GM12865 (cell line): ENCODE measurements at places on chromosomes 13 and 19.

DNA sequence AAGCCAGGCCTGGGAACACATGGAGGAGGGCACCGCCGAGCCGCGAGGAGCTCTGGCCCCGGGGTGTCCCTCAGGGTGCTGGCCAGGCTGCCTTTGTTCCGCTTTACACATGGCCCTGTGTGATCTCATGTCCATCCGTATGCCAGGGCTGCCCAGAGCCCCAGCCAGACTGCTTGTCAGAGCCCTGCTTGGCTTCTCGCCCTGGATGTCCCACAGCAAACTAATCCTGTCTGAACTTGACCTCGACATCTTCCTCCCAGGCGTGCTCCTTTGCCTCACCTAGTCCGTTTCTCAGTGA is 14.3 kb downstream of the BCKDHA start:
- no peak for DNase-seq

DNA sequence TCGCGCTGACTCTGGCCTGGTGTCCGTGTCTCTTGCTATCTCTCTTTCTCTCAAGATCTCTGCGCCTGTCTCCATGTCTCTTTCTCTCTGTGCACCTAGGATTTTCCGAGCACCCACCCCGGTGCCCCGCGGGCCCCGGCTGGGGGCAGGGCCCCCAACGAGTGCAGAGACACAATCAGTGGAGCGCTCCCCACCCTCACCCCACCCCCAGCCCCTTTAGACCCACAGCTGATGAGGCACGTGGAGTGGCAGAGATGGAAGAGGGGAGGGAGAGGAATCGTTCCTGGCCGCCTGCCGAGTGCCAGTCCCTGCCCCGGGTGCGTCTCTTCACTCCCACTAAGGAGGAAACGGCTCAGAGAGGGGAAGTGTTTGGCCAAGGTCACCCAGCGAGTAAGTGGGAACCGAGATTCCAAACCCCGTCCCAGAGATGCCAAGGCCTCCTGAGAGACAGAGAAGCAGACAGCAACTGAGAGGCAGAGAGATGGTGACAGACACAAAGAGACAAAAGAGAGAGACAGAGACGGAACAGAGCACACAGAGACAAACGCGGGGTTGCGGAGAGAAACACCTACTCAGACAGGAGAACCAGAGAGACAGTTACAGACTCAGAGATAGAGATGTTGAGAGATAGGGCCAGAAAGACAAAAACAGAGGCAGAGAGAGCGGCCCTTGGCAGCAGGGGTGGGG is 626 bp upstream of the BCL3 start:
- DNase-seq = no peak

DNA sequence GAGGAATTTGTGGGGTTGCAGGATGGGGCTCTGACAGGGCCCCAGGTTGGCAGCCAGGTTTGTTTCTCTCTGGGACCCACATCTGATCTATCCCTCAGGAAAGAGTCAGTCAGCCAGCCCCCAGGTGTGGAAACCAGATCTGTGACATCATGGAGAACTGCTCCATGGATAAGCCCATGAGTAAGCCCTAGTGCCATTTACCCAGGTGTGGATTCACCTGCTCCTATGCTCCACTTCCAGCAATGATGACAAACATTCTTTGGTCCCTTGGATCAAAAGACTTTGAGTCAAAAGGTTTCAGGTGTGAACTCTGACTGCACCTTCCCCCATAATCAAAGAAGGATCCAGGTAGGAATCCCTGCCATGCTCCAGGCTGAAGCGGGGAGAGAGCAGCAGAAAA is 26.9 kb upstream of the IGFL4 start:
- DNase-seq = no peak

- no peak for DNase-seq
Measured at GRCh38 chr19:15296841-15297415, 35.4 kb downstream of the BRD4 start.

GRCh38 chr19:35816262-35816661 is 3.6 kb upstream of the PRODH2 start:
- DNase-seq = no peak

DNA sequence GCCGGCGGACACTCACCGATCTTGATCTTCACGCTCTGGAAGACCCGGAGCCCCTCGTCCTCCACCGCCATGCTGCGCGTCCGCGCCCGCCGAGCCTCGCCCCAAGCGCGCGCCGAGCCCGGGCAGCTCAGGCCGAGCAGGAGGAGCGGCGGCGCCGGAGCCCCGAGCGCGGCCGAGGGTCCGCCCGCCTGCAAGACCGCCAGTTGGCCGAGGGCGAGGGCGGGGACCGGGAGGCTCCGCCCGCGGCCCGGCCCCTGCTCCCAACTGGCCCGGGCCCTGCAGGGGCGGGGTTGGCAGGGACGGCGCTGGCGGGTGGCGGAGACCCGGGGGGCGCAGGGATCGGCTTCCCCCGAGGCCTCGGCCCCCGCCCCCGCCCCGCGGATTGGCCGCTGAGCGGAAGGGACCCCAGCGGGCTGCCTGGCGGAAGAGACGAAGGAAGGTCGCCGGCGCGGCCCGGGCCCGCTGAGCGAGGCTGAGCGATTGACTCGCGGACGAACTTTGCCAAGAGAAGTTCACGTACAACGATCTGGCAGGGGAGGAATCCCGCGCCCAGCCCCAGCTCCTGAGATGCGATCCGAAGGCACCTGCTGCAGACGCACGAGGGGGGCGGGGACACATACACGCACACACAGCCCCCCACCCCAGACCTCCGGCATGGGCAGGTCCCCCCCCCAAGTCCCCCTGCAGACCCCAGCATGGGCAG is at the start of gene RASA3:
RASA3 (minus strand) TSS at position 205 of the 703 bp plus-strand sequence; CDS start at position 71, 134 bp downstream.
- peak; percentile 91 for DNase-seq

DNA sequence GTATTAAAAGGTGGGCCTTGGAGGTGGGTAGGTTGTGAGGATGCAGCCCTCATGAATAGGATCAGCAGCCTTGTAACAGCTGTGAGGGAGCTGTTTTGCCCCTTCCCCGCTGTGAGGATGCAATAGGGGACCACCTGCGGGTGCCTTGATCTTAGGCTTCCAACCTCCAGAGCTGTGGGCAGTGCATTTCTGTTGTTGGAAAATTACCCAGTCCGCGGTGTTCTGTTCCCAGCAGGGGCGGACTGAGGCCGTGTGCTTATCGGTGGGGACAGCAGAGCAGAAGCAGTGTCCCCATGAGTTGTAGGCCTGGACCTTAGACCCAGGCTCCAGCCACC is 54.8 kb upstream of the TEX29 start:
- DNase-seq = no peak

DNA sequence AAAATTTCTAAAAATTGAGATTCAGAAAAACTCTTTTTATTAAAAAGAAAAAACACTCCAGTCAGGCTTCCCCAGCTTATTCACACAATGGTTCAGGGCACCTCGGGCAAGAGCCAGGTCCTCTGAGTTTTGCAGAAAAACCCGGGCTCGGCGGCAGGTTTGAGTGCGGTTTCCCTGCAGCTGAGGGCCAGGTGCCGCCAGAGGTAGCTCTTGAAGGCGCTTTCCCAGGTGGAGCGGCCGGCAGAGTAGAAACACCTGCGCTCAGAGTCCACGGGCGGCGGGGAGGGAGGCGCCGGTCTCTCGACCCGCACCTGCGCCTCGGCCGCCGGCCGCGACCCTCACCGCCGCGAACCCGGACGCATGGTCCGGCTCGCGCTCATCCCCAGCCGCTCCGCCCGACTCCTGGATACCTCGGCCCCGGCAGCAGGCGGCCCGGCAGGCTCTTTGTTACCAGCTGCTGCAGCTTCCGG is 444 bp downstream of the PROSER1 start:
- DNase-seq = no peak

DNA sequence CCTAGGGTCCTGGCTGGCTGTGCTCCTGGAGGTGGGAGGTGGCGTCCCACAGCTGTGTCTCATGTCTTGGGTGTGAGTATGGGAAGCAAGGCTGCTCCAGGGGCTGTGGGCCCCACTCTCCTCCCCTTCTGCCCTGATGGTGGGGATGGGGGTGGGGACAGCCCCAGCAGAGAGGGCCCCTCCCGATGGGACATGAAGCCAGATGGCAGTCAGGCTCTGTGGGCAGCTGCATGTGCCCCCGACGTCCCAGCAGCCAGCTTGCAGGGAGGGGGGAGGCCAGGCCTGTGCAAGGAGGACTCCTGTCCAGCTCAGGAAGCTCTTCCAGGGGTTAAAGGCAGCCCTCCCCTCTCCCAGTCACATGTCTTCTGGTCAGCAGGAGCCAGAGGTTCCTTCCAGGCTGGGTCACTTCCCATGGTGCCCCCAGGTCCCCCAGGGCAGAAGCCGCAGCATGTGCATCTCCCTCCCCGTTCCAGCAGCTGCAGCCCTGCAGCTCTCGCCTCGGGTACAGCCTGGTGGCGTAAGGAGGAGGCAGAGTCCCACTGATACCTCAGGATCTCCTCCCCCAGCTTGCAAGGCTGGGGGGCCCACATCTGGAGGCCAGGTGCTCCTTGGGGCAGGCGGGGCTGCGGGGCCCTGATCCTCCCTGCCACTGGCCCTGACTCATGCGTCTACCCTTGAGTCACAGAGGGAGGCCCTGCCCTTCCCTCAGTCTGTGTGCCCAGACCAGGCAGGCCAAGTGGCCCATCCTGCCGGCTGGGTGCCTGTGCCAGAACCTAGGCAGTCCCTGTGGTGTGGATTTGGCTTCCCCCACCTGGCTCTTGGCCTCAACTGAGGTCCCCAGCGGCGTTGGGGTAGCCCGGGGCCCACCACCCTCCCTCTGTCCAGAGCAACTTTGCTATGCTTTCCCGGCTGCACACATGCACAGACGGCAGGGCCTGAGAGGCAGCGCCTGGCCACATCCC is 13.0 kb downstream of the YIPF2 start:
- DNase-seq = no peak

GRCh38 chr13:26660766-26661165 is 99.8 kb downstream of the GPR12 start:
- DNase-seq = no peak

- DNase-seq = no peak
Measured at GRCh38 chr19:27744926-27745768, 1467.8 kb downstream of the UQCRFS1 start.

GRCh38 chr13:91747186-91747585 is 348.8 kb downstream of the GPC5 start:
- no peak for DNase-seq

DNA sequence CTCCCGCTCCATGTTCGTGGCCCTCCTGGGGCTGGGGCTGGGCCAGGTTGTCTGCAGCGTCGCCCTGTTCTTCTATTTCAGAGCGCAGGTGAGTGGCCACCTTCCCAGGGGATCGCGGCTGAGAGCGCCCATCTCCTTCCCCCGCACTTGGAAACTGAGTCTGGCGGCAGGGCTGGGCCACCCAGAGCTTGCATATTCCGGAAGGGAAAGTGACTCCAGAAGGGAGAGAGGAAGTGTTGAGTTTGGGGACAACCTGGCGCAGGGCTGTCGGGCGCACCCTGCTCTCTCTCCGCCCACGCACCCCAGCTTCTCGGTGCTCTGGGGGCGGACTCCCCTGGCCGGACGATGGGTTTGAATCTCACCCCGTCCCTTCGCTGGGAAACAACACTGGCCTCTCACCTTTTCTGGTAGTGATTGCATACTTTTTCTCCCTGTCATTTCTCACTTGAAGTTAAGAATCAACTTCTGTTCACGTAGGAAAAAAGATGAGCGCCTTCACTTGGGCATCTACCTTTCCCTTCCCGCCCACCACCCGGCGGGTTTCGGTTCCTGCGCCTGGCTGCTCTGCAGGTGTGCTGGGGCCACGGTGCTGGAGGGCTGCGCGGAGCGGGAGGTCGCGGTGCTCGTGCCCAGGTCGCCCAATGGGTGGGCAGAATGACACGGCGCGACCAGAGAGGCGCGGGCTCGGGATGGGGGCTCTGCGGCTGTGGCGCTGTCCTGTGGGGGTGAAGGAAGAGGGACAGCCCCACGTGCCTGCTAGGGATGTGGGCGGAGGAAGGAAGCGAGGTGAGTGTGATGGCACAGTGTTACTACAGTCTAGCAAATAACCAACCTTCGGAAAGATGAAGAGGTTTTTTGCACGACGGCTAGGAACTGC is 721 bp downstream of the TNFSF11 start:
- DNase-seq = peak; percentile 58

DNA sequence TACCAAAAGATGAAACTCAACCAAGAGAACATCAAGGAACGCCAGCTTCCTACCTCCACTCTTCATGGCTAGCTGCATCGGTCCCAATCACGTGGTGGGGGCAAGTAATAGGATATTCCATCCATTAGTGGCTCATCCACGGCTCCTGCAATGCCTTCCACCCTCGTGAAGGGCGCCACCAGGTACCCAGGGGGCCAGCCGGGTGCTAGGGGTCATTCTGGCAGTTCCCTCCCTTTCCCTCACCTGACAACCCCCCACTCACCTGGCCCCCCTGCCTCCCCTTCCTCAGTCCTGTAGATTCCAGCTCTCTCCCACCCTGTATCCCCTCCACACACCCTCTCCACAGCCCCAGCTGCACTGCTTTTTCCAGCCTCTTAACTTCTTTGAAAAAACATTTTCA is 161.9 kb downstream of the URI1 start:
- DNase-seq = no peak
